ENCODE measurements at places on chromosomes 11 and 22.

- no peak for DNase-seq
Observed at GRCh38 chr22:46578824-46579561, 41.2 kb upstream of the GRAMD4 start.

GRCh38 chr11:79226126-79226525 lies 214.7 kb downstream of the TENM4 start:
- DNase-seq = no peak

- no peak for DNase-seq
Observed at GRCh38 chr11:221539-221938, 14.0 kb downstream of the RIC8A start.

DNA sequence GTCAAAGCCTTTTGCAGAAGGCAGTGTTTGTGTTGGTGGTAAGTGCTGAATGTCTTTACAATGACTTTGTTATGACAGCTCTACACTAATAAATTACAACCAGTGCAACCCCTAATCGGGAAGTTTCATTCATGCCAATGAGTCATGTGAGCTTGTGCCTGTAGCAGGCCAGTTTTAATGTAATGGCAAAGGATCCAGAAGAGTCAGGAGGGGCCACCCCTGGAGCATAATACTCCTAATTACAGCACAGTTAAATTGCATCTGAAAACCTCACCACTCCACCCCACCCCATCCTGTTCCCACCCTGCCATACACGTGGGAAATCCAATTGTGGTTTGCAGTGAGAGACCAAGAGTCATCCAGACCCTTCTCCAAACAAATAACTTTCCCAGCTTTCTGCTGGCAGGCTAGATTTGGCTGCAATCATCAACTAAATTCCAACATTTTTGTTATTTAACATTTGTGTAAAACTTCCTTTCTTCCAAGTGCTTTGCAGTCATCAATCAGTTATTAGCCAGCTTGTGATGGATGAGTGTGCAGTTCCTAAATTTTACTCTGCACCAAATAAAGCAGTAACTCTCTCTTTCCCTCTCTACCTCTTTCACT lies 277.3 kb upstream of the FAT3 start:
- DNase-seq = peak; percentile 84

- DNase-seq = no peak
Observed at GRCh38 chr11:65277631-65278277, 16.0 kb downstream of the POLA2 start.

DNA sequence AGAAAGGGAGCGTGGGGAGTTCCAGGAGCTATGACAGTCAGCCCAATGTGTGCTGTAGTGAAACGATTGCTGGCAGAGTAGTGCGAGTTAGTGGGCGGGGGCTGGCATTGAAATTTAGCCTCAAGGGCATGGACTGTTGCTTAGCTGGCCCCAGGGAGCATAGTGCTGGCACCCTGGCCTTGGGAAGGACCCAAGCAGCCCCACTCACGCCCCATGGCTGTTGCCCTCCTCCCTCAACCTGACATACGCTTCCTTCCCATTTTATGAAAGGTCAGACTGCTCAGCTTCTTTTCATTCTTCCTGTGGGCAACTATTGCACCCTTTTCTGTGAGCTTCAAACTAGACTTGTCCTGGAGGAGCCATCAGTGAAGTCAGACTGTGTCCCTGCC lies 52.0 kb upstream of the SUSD2 start:
- DNase-seq = no peak

GRCh38 chr11:8339592-8340022 lies 75.9 kb upstream of the LMO1 start:
- no peak for DNase-seq

DNA sequence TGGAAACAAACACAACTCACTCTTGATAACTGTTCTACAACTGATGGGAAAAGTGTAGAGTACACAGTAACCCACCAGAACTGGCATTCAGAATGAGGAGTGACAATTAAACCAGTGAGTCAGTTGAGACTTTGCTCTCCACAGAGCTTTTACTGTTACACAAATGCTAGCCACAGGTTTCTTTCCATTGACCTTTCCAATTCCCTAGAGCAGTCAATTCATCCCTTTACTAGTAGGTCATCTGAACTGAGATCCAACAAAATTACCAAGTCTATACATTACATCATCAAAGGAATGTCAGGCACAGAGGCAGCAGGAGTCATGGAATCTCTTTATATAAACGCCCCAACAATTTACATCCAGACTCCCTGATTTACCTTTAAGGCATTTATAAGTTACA lies 65.9 kb downstream of the PHF21A start:
- no peak for DNase-seq

GRCh38 chr11:65314501-65315203 lies at the start of gene CDC42EP2:
Gene CDC42EP2, plus strand, starts transcription at chr11:65314866. Its CDS starts 6,033 bp downstream, at chr11:65320899.
- peak; percentile 80 for DNase-seq

- peak; percentile 65 for DNase-seq
Observed at GRCh38 chr11:110069158-110069737, 23.9 kb upstream of the ZC3H12C start.

DNA sequence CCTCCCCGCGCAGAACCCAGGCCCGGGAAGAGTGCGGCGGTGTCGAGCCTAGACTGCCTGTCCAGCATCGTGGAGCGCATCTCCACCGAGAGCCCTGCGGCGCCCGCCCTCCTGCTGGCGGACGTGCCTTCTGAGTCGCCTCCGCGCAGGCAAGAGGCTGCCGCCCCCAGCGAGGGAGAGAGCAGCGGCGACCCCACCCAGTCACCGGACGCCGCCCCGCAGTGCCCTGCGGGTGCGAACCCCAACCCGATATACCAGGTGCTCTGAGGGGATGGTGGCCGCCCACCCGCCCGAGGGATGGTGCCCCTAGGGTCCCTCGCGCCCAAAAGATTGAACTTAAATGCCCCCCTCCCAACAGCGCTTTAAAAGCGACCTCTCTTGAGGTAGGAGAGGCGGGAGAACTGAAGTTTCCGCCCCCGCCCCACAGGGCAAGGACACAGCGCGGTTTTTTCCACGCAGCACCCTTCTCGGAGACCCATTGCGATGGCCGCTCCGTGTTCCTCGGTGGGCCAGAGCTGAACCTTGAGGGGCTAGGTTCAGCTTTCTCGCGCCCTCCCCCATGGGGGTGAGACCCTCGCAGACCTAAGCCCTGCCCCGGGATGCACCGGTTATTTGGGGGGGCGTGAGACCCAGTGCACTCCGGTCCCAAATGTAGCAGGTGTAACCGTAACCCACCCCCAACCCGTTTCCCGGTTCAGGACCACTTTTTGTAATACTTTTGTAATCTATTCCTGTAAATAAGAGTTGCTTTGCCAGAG lies 2.0 kb downstream of the MYOD1 start:
- no peak for DNase-seq

DNA sequence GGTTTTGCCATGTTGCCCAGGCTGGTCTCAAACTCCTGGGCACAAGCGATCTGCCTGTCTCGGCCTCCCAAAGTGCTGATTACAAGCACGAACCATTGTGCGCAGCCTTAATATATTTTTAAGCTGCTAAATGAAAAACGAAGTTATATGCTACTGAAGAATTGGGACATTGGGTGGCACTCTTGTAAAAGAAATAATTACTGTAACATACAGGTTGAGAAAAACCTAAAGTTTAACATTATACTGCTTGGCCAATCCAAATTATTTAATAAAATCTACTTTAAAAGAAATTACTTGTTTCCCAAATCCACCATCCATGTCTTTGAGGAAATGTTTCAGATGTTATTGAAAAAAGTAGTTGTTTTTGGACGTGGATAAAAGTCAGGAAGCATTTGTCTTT lies 37.9 kb upstream of the ARHGAP32 start:
- DNase-seq = no peak

DNA sequence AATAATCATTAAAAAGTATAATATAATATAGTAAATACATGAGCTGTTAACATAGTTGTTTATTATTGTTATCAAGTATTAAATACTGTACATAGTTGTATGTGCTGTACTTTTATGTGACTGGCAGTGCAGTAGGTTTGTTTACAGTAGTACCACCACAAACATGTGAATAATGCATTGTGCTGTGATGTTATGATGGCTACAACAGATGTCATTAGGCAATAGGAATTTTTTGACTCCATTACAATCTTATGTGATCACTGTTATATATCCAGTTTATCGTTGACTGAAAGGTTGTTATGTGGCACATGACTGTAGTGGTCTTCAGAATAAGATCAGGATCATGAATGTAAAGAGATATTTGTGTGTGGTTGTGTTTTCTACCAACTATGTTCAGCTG lies 577.8 kb downstream of the JRKL start:
- no peak for DNase-seq

GRCh38 chr22:39724390-39724789 lies 153.8 kb downstream of the CACNA1I start:
- no peak for DNase-seq

DNA sequence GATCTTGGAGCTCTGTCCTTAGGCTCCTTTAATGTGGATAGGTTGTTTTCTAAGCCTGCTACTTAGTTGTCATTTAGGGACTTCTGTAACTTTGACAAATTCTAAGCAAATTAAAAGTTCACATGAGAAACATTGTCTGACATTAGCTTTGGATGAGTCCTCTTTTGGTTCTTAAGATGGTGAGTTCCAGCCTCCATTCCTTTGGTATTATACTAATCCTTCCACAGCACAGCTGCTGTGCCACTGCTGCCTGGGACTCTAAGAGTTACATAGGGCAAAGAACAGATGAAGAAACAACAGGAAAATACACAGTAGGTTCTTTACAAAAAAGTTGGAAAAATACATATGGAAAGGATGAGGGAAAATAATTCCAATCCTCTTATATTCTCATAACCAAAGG lies 25.3 kb upstream of the PIK3C2A start:
- DNase-seq = no peak

GRCh38 chr11:46273511-46274205 lies 3.8 kb upstream of the CREB3L1 start:
- no peak for DNase-seq

DNA sequence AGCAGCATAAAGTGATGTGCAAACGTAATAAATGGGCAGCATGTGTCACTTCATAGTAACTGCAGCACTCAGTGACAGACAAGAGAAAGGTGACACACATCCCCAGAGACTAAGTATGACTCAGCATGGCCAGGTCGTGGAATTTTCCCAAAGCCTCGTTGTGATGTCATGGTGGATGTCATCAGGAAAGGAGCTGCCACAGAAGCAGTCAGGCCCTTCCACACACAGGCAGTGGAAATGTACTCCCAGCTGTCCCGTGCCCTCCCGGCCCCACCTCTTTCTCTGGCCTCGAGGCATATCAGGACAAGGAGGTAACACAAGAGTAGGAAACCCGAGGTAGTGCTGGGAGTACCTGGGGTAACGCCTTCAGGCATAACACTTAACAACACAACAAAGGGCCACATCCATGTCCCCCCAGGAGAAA lies 8.1 kb downstream of the PC start:
- DNase-seq = peak; percentile 65

- DNase-seq = no peak
Observed at GRCh38 chr11:124872741-124873140, 7.5 kb downstream of the ROBO3 start.

DNA sequence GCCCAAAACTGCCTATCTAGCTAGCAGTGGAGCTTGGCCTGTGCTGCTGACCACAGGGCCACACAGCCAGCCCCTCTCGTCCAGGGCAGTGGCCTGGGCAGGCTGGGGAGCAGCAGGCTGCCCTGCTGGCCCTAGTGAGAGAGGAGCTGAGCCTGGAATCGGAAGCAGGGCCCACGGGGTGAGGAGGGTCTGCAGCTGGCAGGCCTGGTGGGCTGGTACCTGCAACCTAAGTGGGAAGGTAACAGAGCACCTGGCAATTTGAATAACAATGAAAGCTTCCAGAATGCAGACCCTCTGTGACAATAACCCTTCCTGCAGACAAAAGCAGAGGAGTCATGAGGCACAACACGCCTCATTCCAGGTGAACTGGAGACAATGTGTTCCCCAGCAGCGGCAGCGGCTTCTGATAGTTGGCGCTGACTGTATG lies 31.8 kb upstream of the RFPL3 start:
- no peak for DNase-seq

DNA sequence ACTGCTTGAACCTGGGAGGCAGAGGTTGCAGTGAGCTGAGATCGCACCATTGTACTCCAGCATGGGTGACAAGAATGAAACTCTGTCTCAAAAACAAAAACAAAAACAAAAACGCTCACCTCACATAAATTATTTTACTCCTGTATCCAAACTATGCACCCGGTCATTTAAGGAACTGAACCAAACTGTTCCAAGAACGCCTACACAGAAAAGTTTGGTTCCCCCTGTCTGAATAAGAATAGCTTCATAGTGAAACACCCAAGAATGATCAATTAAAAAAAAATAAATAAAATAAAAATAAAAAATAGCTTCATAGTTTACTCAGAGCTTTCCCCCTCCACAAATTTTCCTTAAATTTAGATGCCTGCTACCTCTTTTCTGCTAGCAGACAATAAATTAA lies 13.7 kb downstream of the NUP98 start:
- DNase-seq = no peak

DNA sequence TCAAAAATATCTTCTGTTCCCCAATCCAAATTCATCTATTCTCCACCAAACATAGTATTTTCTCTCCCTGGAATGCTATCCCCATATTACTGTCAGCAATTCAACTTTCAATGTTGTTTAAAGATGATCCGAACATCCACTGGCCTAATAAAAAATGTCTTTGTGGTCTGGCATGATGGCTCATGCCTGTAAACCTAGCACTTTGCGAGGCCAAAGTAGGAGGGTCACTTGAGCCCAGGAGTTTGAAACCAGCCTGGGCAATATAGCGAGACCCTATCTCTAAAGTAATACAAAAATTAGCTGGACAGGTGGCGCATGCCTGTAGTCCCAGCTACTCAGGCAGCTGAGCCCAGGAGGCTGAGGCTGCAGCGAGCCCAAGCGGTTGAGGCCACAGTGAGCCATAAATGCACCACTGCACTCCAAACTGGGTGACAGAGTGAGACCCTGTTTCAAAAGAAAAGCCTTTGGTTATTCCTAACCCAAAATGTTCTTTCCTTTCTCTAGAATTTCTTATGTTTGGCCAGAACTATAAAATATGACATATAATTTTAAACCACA lies 29.8 kb downstream of the SIK3 start:
- DNase-seq = no peak

DNA sequence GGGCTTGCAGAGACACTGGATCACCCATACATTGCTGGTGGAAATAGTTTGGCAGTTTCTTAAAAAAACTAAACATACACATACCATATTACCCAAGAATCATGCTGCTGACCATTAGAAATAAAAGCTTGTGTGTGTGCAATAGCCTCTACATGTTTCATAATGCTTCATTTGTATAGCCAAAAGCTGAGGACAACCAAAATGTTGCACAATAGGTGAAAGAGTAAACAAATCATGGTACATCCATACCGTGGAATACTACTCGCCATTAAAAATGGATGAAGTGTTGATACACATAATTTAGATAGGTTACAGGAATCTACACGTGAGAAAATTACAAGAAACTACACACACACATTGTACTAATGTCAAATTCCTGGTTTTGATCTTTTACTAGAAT lies 6.5 kb downstream of the KBTBD3 start:
- DNase-seq = no peak

GRCh38 chr11:72686639-72687220 lies 12.5 kb upstream of the PDE2A start:
- DNase-seq = no peak

- DNase-seq = no peak
Observed at GRCh38 chr22:30244066-30244465, 2.5 kb downstream of the LIF start.

- no peak for DNase-seq
Observed at GRCh38 chr11:84902445-84902844, 724.7 kb downstream of the DLG2 start.

Data from GM04504 (cell line).